Esophagus muscularis mucosa (tissue), 4 donors: ENCODE measurements at places on chromosomes 1 and 21. TPM values are rescaled to one million over a fixed set of nuclear protein-coding genes. Genes with fewer than 3 reads are reported as not detected.

- no peak for DNase-seq
These were observed 633.7 kb downstream of the USP25 start for GRCh38 chr21:16363518-16363917.

- no peak for DNase-seq
These were observed 57.8 kb upstream of the ERRFI1 start for GRCh38 chr1:8083739-8084484.

DNA sequence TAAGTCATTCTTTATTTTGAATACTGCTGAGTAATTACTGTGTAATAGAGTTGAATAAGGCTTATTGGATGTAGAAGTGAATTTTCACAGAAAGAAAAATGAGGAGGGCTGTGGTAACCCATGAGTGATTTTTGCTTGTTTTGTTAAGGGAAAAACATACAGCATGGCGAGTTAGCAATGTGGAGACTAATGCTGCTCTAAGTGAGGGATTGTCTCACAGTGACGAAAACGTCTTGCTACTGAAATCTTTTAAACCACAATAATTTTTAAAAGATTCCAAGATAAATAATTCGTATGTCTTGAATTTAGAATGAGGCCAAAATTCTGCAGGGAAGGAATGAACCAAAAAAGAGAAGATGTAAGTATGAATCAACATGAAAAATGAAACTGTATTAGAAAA, 16.2 kb upstream of the PLA2G4A start:
- no peak for DNase-seq

DNA sequence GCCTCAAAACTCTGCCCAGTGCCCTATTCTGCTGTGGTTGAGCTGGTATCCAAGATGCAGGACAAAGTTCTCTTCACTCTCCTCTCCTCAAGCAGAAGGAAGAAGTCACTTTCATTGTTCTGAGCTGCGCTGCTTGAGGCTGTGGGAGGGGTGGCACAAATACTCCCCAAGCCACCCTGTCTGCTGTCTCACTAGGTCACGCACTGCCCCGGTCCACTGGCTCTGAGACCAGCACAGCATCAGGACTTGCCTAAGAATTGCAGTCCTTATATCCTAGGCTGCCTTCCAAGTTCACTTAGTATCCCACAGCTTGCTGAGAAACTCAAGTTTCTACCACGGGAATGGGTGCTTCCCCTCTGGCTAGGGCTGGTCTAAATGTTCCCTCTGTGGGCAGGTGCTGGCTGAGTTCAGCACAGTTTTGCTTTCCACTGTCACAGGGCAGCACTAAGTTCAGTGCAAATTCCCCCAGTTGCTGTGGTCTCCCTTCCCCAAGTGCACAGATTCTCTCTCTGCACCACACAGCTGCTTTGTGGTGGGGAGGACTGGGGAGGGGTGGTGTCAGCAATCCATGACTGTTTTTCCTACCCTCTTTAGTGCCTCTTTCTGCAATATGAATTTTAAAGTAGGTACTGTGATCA, 32.4 kb downstream of the SLC9C2 start:
- DNase-seq, result no peak

- no peak for DNase-seq
These were observed 100.2 kb downstream of the DPYD start for GRCh38 chr1:97820470-97821188.

GRCh38 chr1:77832901-77833300, 53.5 kb downstream of the MIGA1 start:
- no peak for DNase-seq

DNA sequence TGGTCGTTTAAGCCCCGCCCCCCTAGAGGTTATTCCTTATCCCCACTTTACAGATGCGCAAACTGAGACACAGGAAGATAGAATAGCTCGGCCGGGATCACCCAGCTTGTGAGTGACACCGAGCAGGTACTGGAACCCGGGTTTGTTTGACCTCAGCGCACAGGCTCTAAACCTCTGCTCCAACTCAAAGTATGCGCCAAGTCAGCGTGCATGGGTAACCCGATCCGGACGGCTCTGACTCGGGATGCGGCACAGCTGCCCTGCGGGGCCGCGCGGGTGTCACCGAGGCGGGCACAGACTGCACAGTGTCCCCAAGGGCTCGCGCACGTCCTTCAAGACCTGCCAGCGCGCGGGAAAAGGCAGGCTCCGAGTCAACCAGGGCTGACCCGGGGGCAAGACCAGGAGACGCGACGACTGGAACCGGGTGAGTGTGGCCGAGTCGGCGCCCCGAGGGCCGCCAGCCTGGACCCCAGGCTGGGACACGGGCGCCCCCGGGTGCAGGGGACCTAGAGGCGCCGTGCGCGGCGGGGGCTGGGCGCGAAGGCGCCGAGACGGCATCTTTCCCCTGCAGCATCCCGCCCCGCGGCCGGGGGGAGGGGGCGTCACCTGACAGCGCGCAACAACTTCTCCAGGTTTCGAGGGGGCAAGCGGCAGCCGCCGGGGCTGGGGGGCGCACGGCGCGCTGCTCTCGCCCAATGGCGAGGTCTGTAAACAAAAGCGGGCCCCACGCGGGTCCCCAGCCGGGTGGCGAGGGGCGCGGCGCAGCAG, 101.9 kb upstream of the SOD1 start:
- no peak for DNase-seq

DNA sequence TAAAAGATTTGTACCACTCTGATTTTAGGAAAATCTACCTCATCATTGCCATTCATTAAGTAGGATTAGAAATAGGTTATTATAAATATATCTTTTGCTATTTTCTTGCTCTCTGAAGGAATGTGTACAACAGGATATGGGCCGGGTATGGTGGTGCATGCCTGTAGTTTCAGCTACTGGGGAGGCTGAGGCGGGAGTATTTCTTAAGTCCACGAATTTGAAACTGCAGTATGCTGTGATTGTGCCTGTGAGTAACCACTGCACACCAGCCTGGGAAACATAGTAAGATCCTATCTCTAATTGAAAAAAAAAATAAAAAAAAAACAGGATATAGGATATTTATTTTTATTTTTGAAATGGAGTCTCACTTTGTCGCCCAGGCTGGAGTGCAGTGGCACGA, 50.0 kb downstream of the CLIC4 start:
- no peak for DNase-seq

GRCh38 chr21:29939104-29939923, 482 bp downstream of the GRIK1 start:
- DNase-seq, result no peak

DNA sequence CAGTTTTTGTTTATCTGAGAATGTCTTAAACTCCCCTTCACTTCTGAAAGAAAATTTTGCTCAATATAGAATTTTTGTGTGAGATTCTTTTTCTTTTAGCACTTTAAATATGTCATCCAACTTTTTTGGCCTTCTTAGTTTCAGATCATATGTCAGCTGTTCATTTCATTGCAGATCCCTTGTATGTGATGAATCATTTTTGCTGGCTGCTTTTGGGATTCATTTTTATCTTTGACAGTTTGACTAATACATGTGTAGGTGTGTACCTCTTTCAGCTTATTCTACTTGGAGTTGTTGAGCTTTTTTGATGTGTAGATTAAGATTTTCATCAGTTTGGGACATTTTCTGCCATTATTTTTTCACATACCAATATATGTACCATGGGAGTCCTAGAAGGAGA, 156.8 kb downstream of the FASLG start:
- no peak for DNase-seq

DNA sequence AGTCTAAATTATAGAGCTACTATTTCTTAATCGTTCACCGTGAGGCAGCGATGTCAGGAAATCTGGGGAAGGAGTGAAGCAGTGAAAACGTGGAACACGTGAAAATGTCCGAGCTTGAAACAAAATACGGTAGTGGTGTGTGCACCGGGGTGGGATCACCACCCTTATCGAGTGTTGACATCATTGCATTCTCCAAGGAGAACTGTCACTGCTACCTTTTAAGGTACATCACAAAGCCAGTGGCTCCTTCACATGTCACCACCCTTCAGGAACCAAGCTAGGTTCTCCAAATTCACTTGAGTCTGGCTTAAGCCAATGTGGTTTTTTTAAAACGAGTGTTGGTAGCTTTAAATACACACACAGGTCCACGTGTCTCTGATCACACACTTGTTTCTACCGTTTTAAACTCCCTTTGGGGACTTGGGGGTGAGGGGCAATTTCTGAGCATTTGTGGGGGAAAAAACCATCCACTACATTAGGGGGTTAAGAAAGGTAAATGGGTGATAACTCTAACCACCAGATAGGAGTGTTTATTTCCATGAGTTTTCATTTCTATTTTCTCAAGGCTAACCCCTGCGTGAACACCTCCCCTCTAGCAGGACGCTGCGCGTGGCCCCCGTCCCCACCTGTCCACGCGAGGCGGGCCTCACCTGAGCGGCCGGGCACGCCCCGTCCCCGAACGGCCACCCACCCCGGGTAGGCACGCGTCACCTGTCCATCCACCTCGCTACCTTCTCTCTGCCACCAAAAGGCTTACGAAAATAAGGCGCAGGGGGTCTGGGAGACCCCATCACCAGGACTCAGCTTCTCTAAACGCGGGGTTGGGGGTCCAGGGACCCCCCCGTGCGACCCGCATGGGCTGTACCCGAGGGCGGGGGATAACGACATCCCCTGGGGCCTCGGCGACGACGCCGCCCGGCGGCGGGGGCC, 978 bp downstream of the PRDM15 start:
- DNase-seq, result no peak

GRCh38 chr1:220791285-220791684, 4.6 kb downstream of the MTARC1 start:
- no peak for DNase-seq

GRCh38 chr1:2267862-2268261, 39.7 kb downstream of the SKI start:
- no peak for DNase-seq

DNA sequence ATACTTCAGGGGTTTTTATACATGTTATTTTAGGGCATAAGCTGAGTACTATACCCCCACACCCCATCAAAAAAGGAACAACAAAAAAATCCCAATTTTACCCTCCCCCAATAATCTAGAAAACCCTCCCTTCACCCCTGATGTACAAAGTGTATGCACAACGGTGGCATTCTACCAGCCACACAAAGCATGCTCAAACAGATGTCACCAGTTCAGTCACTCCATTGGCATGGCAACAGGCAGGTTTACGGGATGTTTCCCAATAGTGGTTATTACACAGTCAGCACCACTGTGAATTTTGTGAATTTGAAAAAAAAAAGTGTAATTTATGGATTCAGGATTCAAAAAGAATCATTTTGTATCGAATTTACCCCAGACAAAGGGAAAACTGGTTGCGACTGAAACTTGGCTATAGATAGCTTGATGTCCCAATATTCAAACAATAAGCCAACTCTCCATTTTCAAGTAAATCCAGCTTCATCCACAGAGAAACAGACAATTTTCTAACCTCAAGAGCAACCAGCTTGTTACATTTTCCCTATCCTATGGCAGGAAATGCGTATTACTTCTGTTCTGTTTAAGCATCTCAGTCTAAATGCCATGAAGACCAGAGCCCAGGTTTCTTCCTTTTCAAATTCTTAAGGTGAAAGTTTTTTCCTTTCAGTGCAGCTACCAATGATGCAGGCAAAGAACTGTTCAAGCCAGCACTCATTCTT, 34.0 kb upstream of the SLC45A3 start:
- DNase-seq, result no peak

- peak; percentile 75 for DNase-seq
These were observed 8.3 kb upstream of the LRP8 start for GRCh38 chr1:53336146-53336545.

GRCh38 chr1:111656086-111657017, 36.8 kb downstream of the RAP1A start:
- no peak for DNase-seq

GRCh38 chr21:26655460-26655859, 82.4 kb upstream of the CYYR1 start:
- DNase-seq, result no peak

DNA sequence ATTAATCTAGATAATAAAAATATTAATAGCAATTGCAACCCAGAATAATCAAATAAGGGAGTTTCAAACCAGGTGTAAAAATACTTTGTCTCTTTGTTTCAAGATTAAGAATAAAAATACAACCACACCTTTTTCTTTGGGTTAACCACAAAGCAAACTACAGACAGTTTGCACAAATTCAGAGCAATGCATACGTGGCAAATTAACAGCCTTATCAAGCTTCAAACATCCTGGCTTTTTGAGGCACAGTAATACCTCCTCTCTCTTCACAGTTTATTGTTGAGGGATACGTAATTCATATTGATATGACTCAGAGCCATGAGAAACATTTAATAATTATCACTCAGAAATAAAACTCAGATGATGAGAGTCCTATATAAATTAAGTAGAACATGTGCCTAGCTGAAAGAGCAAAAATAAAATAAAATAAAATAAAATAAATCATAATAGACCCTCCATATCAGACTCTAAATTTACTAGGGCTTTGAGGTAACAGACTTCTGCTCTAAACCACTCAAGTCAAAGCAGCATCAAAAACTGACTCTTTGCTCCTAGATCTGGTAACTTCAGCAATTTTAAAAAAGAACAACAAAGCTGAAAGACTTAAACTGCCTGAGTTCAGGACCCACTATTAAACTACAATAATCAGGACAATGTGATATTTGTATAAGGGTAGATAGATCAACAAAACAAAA, 11.4 kb downstream of the EDEM3 start:
- DNase-seq, result no peak

- no peak for DNase-seq
These were observed 6.8 kb downstream of the COL18A1 start for GRCh38 chr21:45411810-45412206.

DNA sequence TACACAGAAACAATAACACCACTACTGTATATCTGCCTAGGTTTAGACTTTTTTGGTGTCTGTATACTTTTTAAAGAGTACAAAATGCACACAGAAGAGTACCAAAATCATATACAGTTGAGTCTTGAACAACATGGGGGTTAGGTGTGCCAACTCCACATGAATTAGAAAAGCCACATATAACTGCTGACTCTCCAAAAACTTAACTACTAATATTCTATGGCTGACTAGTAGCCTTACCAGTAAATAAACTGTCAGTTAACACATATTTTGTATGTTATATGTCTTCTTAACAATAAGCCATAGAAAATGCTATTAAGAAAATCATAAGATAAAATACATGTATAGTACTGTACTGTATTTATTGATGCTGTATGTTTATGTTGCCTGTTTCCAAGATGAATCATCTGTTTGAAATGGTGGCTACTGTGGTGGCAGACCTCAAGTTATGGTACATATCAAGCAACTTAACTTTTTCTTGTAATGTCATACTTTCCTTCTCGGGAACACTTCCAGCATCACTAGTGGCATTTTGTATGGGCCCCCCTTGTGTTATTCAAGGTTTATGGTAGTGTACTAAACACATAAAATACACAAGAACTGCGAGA, 71.2 kb downstream of the LHX4 start:
- DNase-seq, result no peak

The LRRC8C gene
- total RNA-seq, result 5.8 TPM

The WNT2B gene
- total RNA-seq, result 4.7 TPM

The CFHR2 gene
- total RNA-seq, result not detected

The FAM177B gene
- 0.42 TPM for total RNA-seq

The AMY2A gene
- 1.7 TPM for total RNA-seq

The CDC14A gene
- 8.2 TPM for total RNA-seq

The UBL4B gene
- total RNA-seq, result not detected

The B3GALT5 gene
- total RNA-seq, result under 0.01 TPM

The PTPRC gene
- 11.6 TPM for total RNA-seq
